ENCODE measurements at places on chromosomes 4 and X.

- DNase-seq = no peak
Measured at GRCh38 chr4:25792200-25792791, 70.5 kb downstream of the SEL1L3 start.

- DNase-seq = no peak
Measured at GRCh38 chr4:148239494-148239985, 202.7 kb downstream of the NR3C2 start.

DNA sequence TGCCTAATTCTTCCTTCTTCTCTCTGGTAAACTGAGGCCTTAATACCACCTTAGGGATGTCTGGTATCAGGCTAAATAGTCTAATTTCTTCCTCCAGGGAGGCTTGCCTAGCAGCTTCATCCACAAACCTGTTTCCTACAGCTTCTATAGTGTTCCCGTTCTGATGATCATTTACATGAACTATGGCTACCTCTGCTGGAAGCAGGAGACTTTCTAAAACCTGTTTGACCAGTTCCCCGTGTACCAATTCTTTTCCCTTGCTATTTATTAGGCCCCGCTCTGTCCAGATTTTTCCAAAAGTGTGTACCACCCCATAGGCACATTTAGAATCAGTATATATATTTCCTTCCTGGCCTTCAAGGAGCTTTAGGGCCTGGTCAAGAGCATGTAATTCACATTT, 5.8 kb upstream of the USP38 start:
- DNase-seq = no peak

DNA sequence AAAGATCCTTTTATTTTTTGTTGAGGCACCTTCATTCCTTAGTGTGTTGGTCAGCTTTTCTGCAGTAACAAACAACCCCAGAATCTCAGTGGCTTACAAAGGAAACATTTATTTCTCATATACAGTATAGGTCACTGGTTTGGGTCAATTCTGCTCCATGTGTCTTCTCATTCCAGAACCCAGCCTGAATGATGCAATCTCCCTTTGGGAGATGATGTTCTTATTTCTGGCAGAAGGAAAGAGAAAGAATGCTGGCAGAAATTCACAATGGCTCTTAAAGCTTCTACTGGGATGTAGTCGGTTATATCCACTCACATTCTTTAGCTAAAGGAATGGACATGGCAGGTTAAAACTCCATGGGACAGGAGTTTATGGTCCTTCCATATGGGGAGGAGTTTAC, 42.3 kb downstream of the IDS start:
- DNase-seq = no peak

DNA sequence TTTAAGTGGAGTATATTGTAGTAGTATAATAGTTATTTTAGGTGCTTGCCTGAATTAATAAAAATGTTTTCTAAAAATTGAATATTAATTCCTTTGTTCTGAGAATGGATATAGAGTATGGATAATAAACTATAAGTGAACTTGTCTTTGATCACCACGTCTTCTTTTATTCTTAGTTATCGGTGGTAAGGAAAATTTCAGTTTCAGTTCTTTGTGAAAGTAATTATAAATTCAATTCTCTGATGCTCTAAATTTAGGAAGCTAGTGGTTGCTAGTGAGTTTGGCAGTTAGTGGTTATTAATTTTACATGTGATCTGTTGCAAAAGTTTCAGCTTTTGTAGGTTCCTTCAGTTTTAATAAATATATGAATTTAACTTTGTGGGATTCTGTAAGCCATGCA, 30.8 kb downstream of the MRPL1 start:
- no peak for DNase-seq

GRCh38 chrX:13764765-13765164, 30.2 kb downstream of the OFD1 start:
- peak; percentile 15 for DNase-seq

GRCh38 chr4:33931026-33931425, 2313.3 kb downstream of the ARAP2 start:
- DNase-seq = no peak

GRCh38 chr4:25863347-25863784, 578 bp upstream of the SEL1L3 start:
- DNase-seq = no peak

- no peak for DNase-seq
Measured at GRCh38 chrX:46258356-46258755, 286.9 kb downstream of the ZNF674 start.

DNA sequence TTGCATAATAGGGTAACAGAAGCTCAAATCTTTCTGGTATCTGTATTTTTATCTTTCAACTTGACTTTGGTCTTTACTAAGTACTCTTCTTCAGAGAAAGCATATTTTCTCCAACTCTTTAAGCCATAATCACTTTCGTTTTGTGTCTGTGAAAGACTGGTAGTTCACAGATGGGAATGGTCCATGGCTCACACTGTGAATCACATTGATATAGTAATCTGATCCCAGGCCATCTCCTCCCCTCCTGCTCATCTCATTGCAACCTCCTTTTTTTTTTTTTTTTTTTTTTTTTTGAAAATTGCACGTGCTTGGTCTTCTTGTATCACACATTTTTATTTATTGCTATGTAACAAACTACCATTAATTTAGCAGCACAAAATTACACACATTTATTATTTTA, 694.5 kb upstream of the SLIT2 start:
- DNase-seq = no peak

DNA sequence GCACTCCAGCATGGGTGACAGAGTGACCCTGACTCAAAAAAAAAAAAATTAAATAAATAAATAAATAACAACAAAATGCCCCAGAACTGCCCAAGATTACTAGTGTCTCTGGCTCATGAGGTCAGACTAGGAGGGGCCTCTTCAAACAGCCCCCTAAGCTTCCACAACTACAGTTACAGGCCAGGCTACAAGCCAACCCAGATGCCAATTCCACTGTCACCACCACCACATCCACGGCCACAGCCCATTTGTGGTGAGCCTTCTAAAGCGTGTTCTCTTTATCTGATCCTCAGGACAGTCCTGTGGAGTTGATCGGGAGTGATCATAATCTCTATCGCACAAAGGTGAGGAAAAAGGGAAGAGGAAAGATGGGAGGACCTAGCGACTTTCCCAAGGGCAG, 36.6 kb downstream of the IGFBP7 start:
- DNase-seq = no peak

- DNase-seq = no peak
Measured at GRCh38 chr4:184358521-184359232, 115.7 kb downstream of the IRF2 start.

DNA sequence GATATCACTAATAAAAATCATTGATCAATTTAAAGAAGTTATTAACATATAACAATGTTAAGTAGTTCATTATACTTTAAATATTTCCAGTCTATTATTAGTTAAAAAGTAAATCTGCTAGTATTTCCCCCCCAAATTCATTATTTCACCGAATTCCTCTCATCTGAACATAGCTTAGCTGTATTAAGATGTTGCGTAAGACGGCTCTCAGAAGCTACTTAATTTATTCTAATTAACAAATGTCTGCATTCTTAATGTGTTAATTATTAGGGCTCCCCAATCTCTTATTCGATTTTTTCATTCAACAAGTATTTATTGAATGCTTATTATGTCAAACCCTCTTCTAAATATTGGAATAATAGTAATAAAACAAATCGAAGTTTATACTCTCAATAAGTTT, 290.7 kb downstream of the TRIML1 start:
- no peak for DNase-seq

DNA sequence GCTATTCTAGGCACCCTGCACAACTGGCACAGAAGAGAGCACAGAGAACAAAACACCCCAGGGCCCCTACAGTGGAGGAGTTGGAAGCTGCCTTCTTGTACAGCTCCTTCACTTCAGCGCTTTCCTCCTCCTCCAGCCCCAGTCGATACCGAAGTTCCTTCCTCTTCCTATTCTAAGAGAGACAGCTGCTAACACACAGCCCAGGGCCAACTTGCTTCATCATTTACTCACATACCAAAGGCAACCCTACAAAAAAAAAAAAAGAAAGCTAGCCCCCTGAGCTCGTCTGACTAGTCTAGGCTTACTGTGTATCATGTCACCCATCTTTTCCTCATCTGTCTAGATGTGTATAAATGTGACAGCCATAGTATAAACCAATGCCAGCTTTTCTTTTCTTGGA, 64.5 kb downstream of the MID1 start:
- no peak for DNase-seq

- DNase-seq = peak; percentile 53
Measured at GRCh38 chrX:24672701-24673190, 21.0 kb upstream of the POLA1 start.

DNA sequence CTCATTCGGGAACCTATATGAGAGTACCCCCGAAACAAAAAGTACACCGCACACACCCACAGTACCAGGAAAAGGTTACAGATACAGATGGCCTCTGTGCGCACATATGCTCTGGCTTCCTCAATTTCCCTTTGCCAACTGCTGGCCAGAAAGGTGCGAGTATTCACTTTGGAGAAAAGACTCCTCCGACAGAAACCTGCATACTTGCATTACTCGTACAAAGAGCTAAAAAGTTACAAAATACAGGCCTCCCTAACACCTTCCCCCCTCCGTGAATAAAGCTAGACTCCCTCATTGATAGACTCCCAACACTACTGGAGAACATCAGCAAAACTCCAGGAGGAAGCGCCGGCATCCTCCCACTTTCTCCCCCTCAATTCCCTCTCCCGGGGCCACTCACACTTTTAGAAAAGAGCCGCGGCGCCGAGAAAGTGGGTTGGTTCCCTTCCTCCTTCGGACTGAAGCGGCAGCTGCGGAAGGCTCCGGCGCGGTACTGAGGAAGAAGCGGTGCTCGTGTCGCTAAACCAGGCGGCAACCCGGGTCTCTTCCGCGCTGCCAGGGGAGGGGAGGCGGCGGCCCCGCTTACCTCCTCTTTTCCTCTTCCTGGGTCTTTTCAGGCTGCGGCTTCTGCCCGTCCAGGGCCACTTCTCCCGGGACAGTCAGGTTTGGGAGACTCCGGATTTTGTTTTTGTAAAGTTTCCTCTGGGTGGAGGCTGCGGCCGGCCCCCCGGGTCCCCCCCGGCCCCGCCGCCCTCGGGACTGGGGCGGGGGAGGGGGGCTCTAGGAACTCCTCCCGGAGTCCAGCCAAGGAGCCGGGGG, 1.1 kb downstream of the FBXW7 start:
- DNase-seq = no peak

- no peak for DNase-seq
Measured at GRCh38 chr4:107757864-107758476, 37.9 kb upstream of the PAPSS1 start.

GRCh38 chr4:107470173-107470572, 249.9 kb downstream of the PAPSS1 start:
- DNase-seq = no peak

DNA sequence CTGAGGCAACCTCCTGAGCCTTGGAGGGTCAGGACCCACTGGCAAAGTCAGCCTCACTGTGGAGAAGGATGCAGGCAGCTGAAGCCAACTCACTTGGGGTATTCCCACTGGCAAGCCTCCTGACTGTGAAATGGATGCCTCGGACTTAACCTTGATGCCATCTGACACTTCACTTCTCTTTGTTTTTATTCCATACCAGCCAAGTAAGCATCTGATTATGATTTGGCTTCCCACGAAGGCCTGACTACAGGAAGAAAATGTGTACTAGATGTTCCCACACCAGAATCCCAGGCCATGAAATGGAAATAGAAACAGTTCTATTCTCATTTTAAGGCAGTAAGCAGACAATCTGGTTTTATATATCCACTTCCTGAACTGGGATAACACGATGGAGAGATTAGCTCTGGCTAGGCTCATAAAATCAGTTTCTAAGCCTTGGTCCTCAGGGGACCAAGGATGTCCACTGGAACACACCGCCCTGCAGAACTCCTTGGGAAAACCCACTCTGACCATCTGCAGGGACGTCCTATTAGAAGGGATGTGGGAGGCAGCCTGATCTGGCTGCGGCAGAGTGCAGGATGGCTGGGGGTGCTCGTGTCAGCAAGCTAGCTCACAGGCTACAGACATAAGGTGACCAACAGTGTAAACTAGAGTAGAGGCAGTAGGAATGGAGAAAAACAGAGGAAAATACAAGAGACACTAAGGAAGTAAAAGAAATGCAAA, 89.3 kb downstream of the TSPAN5 start:
- DNase-seq = no peak

GRCh38 chrX:106932492-106932923, 12.3 kb downstream of the CLDN2 start:
- DNase-seq = no peak

DNA sequence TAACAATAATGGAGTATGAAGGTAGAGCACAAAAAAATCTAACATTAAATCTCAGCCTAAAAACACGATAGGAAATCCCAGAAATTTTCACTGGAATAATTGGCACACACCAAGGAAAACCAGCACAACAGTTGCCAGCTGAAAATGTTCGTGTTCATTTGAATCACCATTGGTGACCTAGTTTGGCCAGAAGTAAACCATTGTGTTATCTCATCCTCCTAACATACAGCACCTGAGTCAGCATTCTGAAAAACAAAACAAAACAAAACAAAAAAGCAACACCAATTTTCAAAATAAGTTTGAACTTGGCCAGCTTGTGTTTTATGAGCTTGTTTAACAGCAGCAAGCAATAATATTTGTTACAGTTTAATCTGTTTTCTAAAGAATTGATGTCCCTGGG, 41.1 kb downstream of the UCHL1 start:
- no peak for DNase-seq

DNA sequence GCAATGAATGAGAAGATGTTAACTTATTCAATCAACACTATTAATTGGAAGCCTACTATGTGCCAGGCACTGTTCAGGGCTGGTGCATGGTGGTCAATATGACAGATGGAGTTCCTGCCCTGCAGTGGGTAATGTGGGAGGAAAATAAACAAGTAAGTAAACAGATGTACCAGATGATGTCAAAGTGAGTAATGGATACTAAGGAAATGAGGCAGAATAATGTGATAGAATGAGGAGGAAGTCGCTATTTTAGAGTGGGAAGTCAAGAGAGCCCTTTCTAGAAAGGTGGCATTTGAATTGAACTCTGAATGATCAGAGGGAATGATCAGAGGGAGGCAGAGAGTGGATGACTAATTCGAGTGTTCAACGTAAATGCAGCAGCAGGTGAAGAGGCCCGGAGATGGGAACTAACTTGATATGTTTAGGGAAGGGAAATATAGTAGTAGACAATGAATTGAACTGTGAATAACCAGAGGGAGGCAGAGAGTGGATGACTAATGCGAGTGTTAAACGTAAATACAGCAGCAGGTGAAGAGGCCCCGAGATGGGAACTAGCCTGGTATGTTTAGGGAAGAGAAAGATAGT, 48.3 kb downstream of the HMGB3 start:
- DNase-seq = no peak

GRCh38 chr4:121712001-121712651, 15.3 kb upstream of the ANXA5 start:
- DNase-seq = no peak

DNA sequence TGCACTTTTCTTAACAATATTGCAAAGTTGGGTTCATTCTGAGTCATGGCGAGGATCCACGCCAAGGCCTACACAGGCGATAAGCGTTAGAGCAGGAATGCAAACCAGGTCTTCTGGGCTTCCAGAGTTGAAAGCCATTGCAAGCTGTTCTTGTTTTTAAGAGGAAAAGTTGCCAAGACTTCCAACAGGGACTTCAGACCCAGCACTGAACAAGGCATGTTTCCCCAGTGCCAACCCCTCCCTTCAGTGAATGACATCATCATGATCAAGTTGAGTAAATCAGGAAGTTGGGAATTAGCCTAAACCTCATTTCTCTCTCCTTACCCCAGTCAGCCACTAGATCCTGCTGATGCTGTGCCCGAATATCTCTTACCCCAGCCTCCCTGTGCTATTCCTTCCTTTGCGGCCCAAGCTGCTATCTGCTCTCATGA, 355.1 kb downstream of the HS3ST1 start:
- DNase-seq = no peak

- DNase-seq = no peak
Measured at GRCh38 chr4:168257768-168258167, 60.8 kb downstream of the DDX60 start.

Measured in hypothalamus (tissue), 51 donors.